Non-pigmented ciliary epithelial cell (primary cell): ENCODE measurements at places on chromosomes 12 and 14.

DNA sequence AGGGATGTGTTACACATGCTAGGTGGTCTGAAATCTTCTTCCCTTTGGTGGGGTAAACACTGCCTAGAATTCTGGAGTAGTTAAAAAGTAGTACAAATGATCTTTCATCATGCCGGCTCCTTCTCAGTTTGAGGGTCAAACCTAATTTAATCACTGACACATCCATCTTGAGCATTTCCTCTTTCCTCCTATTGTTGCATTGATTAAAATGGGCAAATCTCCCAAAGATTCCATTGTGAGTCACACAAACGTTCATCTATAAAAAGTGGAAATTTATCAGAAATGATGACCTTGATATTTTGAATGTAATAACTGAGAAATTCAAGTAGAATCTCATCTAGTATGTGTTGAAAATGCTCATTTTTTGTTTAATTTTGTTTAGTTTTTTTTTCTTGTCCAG, 996.0 kb downstream of the NRXN3 start:
- DNase-seq, result no peak

DNA sequence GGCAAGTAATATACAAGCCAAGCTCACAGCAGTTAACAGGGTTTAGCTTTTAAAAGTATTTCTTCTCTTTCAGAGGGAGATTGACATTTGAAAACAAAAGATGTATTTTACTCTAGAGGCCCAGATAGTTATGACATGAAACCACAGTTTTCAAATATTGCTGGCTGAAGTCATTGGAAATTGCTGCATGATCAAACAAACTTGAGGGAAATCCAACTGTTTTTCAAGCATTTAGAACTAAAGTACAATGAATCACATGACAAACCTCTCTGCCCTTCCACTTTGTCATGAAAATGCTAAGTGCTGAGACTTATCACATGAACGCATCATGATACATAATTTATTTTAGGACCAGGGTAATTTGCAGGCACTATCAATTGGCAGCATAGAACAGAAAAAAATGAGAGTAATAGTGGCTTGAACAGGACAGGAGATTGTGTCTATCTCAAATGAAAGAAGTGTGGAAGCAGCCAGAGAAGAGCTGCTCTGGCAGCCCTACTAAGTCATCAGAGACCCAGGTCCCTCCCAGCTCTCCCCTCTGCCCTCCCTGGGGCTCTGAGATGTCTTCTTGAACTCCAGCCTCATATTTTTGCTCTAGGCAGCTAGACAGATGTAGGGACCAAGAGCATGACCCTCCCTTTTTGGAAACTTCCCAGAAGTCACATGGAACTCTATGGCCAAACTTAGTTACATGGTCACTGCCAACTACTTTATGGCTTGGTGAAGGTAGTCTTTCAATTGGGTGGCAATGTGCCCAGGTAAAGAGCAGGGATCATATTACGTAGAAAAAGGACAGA, 90.1 kb upstream of the PELI2 start:
- DNase-seq, result no peak

DNA sequence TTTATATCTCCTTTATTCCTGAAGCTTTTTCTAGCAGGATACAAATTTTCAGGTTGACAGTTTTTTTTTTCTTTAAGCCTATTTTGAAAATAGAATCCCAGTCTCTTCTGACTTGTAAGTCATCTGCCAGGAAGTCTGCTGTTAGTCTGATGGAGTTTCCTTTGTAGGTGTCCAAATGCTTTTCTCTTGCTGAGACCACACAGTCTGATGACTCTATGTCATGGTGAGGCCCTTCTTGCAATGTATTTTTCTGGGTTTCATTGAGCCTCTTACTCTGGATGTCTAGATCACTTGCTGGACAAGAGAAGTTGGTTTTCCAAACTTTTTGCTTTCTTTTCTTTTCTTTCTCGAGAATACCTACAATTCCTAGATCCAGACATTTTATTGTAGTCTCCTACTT, 30.6 kb downstream of the USP15 start:
- no peak for DNase-seq

DNA sequence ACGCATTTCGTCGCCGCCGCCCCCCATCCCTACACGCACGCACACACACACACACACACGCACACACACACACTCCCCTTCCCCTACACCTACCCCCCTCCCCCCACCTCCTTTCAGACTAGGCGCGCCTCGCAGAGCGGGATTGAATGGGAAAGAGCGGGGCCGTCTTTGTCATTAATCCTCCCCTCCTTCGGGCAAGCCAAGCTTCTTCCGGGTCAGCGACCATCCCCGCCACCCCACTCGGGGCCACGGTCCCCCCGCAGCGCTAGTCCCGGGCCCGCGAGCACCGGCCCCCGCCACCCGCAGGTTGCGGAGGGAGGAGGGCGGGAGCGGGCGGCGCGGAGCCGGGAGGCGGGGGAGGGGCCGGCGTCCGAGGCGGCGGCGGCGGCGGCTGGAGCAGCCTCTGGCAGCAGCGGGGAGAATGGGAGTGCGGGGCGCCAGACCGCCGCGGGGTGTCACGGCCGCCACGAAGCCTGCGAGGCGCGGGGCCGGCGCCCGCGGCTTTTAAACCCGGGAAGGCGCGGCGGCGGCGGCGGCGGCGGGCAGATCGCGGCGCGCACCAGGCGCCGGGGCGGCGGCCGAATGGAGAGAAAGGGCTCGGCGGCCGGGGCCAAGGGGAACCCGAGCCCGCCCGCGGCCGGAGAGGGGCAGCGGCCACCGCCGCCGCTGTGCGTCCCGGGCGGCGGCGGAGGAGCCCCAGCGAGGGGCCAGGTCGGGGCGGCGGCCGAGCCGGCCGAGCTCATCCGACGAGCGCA, at the start of gene TTC9:
TSS of gene TTC9 (plus strand) at position 369 of the 755 bp plus-strand sequence. CDS start at position 583, 214 bp downstream.
- DNase-seq, result no peak

- no peak for DNase-seq
Observed at GRCh38 chr12:125944446-125944845, 879.2 kb downstream of the AACS start.

DNA sequence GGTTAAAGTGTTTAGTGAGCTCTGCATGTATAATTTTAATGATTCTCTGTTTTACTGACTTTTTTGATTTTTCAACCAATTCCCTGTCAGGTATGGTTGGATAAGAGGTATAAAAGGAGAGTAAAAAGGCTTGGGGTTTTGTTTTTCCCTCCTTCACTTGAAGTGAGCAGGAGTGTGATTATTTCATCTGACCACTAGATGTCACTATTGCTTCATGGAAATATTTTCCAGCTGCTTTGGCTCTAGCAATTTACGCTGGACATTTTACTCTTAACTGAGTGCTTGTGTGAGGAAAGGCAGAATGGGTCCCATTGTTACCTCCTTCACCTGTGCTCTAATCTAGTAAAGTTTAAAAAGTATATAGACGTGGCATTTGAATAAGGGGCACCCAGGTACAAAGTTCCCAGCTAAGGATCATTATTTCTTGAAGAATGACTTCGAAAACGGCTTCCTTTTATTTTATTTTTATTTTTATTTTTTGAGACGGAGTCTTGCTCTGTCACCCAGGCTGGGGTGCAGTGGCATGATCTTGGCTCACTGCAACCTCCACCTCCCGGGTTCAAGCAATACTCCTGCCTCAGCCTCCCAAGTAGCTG, 66.5 kb downstream of the TBC1D30 start:
- DNase-seq, result no peak

DNA sequence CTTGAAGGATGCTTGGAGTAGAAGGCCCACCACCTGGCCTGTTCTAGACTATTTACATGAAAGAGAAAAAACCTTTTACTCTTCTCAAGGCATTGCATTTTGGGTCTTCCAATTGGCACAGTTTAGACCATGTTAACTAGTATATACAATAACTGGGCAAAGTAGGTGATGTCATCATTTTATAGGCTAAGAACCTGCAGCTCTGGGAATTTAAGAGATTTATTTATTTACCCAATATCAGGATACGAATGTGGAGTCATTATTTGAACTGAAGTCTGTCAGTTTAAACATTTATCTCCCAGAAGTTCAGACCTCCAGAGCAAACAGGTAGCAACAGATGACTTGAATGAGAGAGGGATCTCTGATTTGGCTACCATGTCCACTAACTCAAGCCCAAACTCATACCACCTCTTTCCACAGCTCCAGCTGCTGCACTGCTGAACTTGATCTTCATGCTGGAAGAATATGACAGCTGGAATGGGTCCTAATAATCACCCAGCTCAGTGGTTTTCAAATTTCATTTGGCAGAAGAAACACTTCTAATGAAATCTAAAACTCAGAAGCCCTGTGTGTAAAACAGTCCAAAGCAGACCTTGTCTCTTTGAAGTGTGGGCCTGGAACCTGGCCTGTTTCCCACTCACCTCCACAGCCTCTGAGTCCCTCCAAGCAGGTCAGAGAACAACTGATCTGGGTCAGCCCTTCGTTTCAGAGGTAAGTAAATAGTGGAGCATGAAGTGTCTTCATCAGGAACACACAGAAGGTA, 179.2 kb downstream of the EMP1 start:
- DNase-seq, result no peak

- peak; percentile 52 for DNase-seq
Observed at GRCh38 chr12:88418856-88419497, 161.3 kb downstream of the KITLG start.

GRCh38 chr14:104224506-104225277, 86.3 kb downstream of the KIF26A start:
- no peak for DNase-seq

DNA sequence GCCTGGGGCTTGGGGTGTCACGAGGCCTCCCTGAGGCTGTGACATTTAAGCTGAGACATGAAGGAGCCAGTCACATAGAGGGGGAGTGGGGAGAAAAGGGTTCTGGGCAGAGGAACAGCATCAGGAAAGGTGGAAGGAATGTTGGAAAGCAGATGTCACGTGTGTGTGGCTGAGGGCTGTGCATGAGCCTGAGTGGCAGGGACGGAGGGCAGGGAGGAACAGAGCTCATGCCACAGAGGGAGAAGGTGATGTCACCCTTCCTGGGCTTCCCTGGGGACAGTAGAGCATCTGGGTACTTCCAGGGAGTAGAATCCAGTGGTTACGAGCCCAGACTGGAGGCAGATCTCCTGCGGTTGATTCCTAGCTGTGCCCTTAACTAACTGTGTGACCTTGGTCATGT, 32.0 kb upstream of the JDP2 start:
- DNase-seq, result no peak

DNA sequence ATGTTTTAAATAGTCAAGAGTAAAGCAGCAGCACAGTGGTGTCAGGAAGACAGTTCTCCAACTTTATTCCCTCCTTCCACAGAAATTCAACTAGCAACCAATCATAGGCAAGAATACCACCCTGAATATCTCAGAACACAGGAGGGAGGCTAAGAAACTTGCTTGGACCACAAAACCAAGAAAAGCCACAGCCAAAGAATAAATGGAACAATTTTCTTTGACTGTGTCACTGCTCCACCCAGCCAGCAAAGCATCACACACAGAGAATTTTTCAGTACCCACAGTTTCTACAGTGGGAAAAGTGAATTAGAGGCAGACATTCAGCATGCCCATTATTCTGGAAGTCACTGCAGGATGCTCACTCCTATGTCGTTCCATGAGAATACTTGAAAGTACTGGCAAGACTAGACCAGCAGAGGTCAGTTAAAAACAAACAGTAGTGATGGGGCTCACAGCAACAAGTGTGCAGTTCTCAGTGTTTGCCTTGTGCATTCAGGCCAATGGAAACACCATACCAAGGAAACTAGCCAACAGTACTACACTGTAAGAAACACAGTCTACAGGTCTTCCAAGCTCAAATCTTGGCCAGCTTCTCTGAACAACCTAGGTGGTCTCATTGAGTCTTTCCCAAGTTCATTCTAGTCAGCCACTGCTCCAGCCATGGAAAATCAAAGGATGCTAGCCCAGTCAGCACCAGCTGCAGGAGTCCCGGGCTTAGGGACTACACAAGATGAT, 56.8 kb upstream of the FOXG1 start:
- no peak for DNase-seq

GRCh38 chr12:45298721-45299692, 83.1 kb downstream of the ANO6 start:
- DNase-seq, result peak; percentile 44

DNA sequence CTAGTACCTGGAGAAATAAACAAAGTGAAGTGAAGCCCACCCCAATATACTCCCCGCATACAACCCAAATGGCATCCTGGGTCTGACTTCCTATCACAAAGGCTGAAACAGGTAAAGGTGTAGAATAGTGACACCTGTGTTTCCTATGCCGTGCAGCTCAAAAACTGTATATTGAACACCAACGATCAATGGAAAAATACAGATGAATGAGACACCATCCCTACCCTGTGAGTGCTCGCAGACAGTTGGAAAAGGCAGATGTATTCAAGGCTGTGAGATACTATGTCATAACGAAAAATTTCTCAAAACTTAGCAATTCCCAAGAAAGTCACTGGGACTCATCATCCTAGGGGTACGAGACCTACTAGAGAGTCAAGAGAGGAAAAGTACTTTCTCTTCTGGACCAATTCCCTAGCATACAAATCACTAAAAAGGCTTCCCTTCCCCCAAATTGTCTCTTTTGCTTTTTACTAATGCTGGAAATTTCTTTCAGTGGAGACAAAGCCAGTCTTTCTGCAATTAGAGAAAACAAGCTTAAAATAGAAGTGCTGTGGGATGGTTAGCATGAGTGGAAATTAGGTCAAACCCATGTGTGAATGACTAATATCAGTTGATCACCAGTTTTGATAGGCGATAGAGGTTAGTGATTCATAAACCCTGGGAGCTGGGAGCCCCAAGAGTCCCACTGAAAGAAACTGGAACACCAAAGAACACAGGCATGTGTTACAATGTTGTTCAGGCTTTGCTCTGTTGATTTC, 249.7 kb downstream of the SPTSSA start:
- peak; percentile 30 for DNase-seq

- DNase-seq, result no peak
Observed at GRCh38 chr12:124994437-124994975, 1.1 kb downstream of the BRI3BP start.

- DNase-seq, result no peak
Observed at GRCh38 chr12:68450947-68451260, 118.7 kb upstream of the MDM1 start.

DNA sequence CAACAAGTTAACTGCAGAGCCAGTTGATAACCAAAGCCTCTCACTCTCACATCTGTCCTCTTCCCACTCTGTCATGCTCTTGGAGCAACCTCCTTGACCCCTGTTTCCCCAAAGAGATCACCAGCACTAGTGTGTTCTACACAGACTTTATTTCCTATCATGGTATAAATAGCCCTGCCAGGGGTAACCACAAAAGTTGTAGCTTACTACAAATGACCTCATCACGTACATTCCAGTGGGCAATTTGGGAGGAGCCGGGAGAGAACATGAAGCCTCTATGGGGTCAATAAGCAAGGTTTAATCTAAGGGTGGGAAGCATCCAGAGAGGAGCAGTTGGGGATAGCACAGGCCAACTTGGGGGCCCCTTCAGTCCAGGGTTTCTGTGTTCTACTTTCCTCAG, 186.5 kb downstream of the KCNA5 start:
- DNase-seq, result no peak

DNA sequence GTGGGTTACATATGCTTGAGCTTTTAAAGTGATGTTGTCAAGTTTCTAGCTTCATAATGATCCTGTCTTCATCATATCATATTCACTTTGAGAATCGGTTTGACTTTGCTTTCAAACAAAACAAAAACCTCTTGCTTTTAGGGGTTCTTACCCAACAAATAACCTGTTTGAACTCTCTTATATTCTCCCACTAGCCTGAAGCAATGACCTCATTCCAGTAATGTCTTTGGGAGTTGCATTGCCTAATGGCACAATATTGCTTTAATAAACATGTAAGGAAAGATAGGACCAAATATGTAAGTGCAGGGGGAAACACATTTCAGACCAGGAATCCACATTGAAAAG, 27.7 kb downstream of the WBP11 start:
- no peak for DNase-seq

GRCh38 chr12:106672314-106673025, 89.7 kb downstream of the RFX4 start:
- no peak for DNase-seq
